Effector CD4-positive, alpha-beta T cell (primary cell): ENCODE measurements at places on chromosomes 4 and X.

GRCh38 chr4:101366331-101366730, 19.0 kb upstream of the PPP3CA start:
- no peak for DNase-seq

DNA sequence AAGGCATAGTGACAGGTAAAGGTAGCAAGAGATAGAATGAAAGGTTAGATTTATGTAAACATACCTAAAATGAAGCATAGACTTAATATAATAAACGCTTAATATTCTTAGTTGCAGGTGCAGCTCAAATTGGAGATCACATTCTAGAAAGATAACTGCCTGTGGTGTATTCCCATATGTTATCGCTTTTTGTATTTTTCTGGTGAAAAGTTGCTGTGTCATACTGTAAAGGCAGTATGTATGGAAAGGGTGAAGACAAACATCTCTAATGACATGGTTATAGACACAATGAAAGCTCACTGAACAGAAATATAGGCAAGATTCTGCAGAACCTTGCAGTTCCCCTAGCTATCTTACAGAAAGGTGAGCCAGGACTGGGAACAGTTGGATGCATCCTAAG, 240.3 kb downstream of the DCLK2 start:
- no peak for DNase-seq

- DNase-seq = no peak
Observed at GRCh38 chrX:68090266-68090665, 343.0 kb downstream of the OPHN1 start.

DNA sequence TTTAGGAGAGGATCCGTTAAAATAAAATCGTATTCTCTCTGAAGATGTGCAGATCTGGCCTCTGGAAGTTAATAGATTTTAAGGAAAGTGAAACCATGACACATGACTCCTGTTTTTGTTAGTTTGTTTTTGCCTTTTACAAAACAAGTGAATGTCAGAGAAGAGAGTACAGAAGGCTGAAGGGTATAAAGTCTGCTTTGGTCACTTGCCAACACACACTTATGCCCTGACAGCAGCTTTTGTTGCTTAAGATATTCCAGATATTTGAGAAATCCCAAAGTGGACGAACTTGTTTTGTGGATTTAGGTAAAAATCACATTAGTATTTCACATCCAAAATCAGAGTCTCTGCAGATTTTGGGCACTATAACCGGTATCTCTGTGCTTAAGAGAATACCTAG, 192.4 kb upstream of the RASGEF1B start:
- DNase-seq = no peak

DNA sequence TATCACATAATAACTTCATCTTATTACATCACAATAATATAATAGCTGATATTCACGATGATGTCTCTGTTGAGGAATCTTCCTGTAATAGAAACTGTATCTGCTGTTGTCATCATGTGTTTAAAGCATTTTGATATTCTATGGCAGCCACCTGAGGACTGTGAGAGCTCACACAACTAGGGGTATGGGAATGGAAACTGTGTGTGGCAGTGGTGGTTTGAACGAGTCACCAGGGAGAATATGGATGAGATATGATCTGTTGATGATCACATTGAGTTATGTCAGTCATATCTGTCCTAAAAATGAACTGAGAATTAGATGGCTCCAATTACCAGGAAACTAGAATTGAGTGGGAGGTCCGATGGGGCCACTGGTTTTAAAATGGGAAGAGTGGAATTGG, 169.6 kb downstream of the MID1IP1 start:
- DNase-seq = no peak

DNA sequence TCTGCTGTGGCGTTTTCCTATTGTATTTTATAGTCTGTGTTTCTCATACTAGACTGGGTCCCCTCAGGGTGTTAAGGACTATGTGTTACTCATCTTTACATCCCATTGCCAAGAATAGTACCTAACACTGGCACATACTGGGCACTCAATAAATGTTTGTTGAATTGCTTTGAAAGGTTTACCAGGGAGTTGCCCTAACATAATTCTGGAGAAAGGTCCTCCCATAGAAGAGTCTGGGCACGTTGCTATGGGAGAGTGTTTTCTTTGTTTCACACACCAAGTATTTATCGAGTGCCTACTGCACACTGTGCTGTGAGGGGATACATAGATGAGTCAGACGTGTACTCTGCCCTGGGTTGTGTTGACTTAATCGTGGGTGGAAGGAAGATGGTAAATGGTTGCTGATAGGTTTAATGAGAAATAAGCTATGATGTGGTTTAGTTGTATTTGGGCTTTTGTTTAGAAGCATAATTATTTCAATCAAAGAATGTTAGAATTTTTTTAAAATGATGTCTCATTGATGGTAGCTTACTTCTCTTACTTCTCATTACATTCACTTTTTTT, 42.9 kb downstream of the AFF1 start:
- DNase-seq = no peak

DNA sequence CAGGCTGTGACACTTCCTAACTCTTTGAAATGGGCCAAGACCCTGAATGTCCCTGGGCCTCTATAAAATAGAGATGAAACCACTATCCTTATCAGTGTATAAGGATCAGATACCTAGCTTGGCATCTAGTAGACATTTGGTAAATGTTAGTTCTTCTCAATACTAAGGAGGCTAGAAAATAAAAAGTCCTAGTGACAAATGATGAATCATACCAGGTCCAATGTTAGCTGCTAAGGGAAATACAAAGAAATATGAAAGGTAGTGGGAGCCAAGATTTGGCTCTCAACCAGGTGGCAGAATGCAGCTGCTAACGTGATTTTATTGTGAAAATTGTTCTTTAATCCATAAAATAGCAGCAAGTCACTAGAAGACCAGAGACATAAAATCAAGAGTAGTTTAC, 19.8 kb upstream of the PPARGC1A start:
- no peak for DNase-seq

- DNase-seq = no peak
Observed at GRCh38 chrX:85897362-85898126, 149.8 kb downstream of the CHM start.

- no peak for DNase-seq
Observed at GRCh38 chrX:107551546-107551945, 76.8 kb upstream of the PRPS1 start.
